Activated effector memory CD4-positive, alpha-beta T cell treated with anti-CD3 and anti-CD28 coated beads, Interleukin-2, amount 50 U/mL, for 16 hours (primary cell): ENCODE measurements at places on chromosomes 3 and 15.

GRCh38 chr15:73624530-73624929, 8.7 kb downstream of the NPTN start:
- DNase-seq, result no peak

DNA sequence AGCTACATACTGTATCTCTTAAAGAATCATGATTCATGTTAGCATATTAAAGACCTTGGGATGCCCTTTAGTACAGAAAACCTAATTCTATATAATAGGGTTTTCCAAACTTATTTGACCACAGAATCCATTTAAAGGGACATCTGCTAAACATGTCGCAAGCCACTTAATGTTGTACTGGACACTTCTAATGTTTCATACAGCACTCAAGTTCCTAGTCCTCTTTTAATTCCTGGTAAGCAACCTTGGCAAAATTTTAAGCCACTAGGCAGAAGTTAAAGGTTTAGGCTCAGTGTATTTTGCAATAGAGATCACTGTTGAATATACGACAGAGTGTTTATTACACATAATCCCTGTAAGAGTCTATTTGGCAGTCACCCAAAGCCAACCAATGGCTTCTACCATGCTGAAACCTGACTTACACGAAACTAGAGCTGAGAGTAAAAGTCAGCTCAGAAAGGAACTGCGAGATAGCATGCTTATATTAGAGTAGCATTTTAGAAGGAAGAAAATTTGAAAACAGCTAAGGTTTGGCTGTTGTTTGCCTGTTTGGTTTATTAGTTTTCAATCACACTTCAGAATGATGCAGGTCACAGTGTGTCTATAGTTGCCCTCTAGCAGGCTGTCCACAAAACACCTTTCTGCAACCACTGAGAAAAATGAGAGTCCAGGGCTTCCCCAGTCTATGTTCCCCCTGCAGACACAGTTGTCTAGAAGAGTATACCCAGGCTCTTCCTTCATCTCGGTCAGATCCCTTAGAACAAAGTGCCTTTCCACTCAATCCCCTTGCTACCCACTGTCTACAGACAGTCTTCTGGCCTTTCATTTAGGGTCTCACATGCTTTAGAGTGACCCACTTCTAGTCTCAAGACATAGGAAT, 104.4 kb downstream of the FMN1 start:
- DNase-seq, result no peak

DNA sequence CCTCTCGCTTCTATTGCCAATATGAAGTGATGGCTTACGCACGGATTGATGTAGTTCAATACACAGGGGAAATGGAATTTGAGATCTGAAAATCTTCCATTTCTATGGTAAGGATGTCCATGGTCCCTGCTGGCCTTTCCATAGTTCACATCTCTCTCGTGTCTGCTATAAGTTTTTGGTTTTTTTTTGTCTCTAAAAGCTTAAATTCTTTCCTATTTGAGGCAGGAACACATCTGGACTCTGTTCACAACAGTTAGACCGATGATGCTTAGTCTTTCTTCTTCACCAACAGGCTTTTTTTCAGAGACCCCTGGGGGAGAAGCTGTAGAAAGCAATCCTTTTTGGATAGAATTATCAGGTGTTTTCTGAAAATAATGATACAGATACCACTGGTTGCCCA, 108.1 kb downstream of the XXYLT1 start:
- DNase-seq, result no peak

GRCh38 chr3:177350121-177350520, 152.8 kb upstream of the TBL1XR1 start:
- no peak for DNase-seq

DNA sequence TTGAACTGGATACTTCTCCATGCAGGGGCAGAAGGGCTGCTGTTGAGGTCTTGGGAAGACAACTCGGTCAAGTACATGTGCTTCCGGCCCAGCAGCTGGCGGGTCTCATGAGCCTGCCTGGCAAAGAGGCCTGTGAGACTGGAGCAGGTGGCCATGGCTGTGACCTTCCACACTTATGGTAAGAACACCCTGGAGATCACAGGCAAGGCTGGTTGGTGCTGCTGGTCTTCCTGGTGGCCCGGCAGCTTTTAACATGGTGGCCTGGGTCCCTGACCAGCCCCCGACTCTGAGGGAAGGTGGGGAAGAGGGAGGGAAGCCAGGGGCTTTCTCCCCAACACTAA, 15.4 kb downstream of the CHRD start:
- DNase-seq, result peak; percentile 10

GRCh38 chr3:134693804-134694203, 43.0 kb upstream of the KY start:
- DNase-seq, result no peak

DNA sequence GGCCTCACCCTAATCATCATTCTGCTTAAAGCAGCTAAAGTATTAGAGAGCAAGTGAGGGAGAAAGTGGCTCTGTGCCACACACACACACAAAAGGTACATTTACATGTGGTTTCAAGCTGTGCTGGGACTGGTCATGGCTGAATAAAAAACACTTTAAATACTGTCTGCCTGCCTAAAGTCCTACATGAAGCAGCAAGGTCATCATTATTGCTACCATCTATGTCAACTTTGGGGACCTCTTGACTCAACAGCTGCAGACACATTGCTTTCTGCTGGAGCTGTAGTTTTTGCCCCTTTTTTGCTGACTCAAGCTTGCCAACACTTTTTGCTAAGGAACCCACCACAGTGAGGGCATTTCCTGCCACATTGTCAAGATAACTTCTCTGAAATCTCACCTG, 1237.9 kb downstream of the ROBO2 start:
- DNase-seq, result no peak
